Stimulated activated CD4-positive, alpha-beta T cell treated with anti-CD3 and anti-CD28 coated beads, TNF-alpha, amount 100 ng/mL, for 1 hour (primary cell): ENCODE measurements at places on chromosomes 2 and 18.

DNA sequence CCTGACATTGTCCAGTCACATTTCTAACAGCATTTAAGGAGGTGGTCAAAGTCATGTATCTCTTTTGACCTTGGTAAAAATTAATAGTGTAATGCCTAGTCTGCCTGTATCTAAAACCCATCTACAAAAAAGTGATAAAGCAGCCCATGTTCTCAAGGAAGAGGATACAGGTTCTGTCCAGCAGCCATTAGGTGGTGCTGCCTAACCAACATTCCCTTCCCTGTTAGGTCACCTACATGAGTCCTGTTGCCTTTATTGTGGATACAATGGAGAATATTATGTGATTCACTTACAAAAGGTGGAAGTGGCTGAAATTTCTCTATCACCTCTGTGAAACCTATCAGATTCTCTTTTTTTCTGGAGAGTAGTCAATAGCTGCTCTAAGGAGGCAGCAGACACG is 52.5 kb downstream of the AQP4 start:
- no peak for DNase-seq

DNA sequence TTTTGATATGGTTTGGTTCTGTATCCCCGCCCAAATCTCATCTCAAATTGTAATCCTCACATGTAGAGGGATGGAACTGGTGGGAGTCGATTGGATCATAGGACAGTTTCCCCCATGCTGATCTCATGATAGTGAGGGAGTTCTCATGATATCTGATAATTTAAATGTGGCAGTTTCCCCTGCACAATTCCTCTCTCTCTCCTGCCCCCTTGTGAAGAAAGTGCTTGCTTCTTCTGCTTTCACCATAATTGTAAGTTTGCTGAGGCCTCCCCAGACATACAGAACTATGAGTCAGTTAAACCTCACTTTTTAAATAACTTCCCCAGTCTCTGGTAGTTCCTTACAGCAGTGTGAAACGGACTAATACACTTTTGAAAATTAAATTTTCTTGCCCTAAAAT is 12.3 kb upstream of the KCNJ3 start:
- no peak for DNase-seq

DNA sequence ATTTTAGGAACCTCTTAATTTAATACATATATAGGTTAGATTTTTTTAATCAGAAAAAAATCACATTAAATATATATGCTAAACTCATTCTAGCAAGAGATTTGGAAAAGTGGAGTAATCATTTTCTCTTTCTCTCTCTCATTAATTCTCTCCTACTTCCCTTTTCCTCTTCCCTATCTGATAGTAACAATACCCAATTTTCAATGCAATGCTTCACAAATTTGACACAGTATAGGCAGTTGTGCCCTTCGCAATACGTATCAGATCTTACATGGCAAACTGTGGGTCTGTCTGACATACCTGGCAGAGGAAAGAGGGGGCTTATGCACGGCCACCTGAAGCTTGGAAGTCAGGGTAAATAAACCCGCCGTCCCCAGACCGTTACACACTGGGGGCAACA is 444.3 kb downstream of the NBAS start:
- DNase-seq = no peak

GRCh38 chr2:20585710-20586594 is 64.9 kb downstream of the HS1BP3 start:
- no peak for DNase-seq

- no peak for DNase-seq
These were observed 44.4 kb downstream of the ST8SIA5 start for GRCh38 chr18:46712406-46712805.

GRCh38 chr2:60527762-60528161 is 25.7 kb downstream of the BCL11A start:
- no peak for DNase-seq
